ENCODE measurements at places on chromosomes 4 and X.

DNA sequence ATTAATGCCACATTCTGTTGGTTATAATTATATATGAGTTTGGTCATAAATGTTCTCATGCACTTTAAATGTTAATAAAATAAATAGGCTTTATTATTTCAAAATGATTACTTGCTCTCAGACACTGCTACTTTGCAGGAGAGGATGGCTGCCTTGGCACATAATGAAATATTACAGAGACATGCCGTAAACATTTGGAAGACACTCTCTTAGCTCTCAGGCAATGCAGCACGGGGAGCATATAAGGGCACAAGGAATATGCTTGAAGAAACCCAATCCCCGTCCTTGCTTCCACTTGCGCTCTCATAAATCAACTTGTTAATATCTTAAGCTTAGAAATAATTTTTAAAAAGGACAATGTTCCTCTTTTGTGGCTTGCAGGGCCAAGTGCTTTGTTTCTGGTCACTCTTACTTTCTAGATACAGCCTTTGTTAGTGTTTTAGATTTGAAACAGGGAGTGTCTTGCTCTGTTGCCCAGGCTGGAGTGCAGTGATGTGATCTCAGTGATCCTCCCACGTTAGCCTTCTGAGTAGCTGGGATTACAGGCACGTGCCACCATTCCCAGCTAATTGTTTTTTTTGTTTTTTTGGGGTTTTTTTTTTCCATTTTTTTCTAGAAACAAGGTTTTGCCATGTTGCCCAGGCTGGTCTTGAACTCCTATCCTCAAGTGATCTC, 445.0 kb downstream of the SPRY1 start:
- no peak for DNase-seq

DNA sequence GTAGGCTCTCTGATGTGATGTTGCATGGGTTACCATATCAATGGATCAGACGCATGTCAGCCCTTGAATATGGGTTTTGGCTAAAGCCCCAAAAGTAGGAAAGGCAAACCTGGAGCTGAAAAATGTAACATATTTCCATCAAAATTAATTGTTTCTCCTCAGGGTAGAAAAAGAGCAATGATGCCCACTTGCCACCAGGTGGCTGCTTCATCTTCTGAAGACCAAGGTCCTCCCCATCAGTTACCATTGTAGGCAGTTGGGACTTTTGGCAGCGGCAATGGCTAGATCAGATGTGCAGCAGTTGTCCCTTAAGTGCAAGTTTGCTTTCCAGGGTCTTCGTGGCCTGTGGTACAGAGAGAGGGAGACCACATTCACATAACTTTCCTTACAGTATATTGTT, 118.2 kb downstream of the NAF1 start:
- peak; percentile 19 for DNase-seq

DNA sequence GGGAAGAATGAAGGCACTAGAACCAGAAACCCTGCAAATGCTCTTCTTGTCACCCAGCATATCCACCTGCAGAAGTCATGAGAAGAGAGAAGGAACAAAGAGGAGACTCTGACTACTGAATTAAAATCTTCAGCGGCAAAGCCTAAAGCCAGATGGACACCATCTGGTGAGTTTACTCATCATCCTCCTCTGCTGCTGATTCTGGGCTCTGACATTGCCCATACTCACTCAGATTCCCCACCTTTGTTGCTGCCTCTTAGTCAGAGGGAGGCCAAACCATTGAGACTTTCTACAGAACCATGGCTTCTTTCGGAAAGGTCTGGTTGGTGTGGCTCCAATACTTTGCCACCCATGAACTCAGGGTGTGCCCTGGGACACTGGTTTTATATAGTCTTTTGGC, 181.7 kb downstream of the AR start:
- DNase-seq = no peak

DNA sequence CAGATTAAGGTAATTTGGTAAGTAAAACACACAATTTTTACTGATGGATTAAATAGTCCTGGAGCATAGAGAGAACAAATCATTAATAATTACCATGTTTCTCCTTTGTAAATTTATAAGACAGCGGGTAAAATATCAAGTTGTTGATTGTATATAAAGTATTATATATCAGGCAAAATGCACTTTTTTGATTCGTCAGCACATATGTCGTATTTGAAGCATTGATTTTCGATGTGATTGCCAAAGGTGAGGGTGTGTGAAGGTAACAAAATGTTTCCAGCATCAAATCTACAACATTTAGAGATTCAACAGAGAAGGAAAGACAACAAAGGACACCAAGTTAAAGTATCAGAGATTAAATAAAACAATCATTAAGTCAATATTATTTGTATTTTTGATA, 1437.8 kb upstream of the ADGRL3 start:
- DNase-seq = no peak

DNA sequence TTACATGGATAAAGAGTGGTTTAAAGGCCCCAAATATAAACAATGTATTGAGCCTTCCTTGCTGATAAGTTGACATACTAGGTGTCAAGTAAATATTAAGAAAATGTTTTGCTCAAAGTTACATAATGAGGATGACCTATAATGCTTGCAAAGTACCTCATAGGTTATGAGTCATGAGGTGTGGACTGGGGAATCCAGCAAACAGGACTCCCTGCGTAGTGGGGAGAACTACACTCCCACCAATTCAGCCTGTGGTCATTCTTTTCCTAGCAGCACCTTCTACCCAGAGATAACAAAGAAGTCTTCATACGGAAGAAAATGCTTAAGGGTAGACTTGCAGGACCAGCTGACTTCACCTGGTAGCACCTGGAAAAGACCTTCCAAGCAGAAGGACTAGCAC, 418.9 kb upstream of the CPEB2 start:
- no peak for DNase-seq

DNA sequence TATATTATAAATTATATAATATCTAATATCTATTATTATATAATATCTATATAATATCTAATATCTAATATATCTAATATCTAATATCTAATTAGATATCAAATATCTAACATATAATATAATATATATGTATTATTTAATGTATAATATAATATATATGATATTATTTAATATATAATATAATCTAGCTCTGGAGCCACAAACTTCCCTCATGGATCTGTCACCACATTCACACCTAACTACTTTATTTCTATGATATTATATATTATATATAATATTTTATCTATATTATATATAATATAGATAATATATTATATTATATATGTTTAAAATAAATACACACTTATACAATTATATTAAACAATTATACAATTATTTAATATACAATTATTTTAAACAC, 667.5 kb downstream of the KCTD8 start:
- DNase-seq = no peak

- DNase-seq = peak; percentile 23
These were observed 2.4 kb upstream of the RAB40AL start for GRCh38 chrX:102934624-102935023.

- peak; percentile 44 for DNase-seq
These were observed 130.3 kb downstream of the DIPK2B start for GRCh38 chrX:45070116-45071007.

GRCh38 chr4:113756005-113756410, 5.5 kb downstream of the CAMK2D start:
- DNase-seq = peak; percentile 85

- no peak for DNase-seq
These were observed 27.3 kb upstream of the CHRNA9 start for GRCh38 chr4:40307627-40308497.

- no peak for DNase-seq
These were observed 7.3 kb downstream of the SPARCL1 start for GRCh38 chr4:87521757-87522374.

- DNase-seq = no peak
These were observed 1425.8 kb downstream of the PCDH7 start for GRCh38 chr4:32145987-32146386.

DNA sequence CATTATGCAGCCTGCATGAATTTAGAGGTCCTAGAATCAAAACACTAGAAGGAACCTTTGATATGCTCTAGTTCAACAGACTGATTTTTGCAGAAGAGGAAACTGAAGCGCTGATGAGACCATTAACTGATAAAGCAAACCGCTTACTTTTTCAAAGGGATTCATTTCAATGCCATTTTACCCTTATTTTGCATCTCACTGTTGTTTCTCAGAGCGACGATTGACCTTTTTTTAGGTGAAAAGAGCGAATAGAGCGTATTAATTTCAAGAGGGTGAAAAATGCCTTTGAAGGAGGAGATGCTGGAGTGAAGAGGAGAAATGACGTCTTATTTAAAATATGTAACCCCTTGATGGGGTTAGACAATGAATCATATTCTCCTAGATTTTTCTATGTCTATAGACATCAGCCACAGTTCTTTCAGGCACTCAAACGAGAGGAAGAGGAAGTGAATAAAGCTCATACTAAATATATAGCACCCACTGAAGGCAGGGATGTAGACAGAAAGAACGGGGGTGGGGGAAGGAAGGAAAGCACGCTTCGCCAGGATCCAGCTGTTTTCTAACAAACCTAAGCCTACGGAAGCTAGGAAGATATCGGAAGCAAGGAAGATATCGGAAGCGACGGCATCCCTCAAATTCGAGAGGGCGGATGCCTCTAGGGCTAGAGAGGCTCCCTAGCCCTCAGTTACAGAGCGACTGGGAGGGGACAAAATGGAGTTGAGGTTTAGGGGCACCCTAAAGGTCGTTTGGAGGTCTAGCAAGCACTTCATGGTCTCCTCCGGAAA, 848 bp downstream of the ACSL4 start:
- DNase-seq = peak; percentile 77

GRCh38 chrX:56343219-56343618, 111.1 kb downstream of the KLF8 start:
- no peak for DNase-seq

GRCh38 chr4:12633053-12633651, 851.0 kb downstream of the RAB28 start:
- peak; percentile 35 for DNase-seq

- no peak for DNase-seq
These were observed 98.7 kb upstream of the CCSER1 start for GRCh38 chr4:90028460-90028859.

GRCh38 chr4:112038861-112039260, 106.4 kb upstream of the FAM241A start:
- peak; percentile 22 for DNase-seq

DNA sequence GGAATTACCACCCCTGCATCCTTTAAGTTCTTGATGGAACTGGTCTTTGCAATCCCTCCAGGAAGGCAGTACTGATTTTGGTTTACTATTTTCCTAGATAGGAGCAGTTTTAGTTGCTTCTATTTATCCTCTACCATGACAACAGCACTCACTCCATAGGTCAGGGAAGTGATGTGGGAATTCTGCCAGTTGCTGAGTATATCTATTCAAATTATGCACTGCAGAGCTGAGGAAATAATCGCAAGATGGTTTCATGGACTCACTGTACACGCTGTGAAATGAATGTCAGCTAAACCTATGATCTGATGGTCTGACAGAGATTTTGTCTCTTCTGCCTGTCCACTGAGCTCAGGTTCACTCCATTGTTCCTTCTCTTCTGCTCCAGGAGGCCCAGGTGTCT, 135.8 kb downstream of the FAAH2 start:
- DNase-seq = no peak

GRCh38 chr4:129974730-129975129, 878.8 kb downstream of the C4orf33 start:
- no peak for DNase-seq

DNA sequence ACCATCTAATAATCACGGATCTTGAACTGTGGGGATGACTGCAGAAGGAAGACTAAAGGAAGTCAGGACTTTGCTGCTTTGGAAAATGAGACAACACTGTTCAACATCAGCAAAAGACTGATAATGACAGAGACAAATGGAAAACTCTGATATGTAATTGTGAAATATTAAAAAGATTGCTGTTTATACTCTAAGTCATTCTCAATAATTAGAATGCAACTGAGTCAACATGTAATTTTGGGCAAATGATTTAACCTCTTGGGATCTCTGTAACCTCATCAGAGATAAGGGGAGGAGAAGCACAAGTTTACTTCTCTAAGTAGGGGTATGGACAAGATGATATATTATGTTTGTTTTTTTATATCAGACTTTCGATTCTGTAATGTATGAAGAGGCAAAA, 121.9 kb downstream of the GASK1B start:
- no peak for DNase-seq

DNA sequence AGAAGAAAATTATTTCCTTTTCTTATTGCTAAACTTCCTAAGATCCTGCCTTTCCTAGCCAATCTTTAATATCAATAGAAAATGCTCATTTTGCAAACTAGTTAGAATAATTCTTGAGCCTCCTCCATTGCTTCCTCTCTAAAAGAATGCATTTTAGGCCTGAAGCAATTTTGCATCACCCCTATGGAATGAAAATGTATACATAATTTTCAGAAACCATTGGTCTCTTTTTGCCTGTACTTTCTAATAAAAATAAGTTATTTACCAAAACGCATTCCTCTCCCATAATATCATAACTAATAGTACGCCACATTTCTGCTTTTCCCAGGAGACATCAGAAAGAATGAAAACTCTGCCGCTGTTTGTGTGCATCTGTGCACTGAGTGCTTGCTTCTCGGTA, 1.7 kb downstream of the MUC7 start:
- peak; percentile 15 for DNase-seq

DNA sequence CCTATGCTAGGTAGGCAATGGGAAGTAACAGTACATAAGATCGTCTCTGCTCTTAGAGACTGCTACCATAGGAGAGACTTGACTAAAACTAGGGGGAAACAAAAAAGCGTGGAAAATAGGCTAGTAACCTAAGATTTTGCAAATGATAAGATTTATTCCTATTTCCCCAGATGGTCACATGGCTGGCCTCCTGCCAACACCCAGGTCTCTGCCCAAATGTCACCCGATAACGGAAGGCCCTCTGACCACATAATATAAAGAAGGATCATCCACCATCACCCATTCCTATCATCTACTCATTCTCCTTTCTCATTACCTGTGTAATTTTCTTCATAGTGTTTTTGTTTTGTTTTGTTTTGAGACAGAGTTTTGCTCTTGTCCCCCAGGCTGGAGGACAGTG, 4.7 kb downstream of the LAMP2 start:
- no peak for DNase-seq

- DNase-seq = peak; percentile 78
These were observed 132.9 kb downstream of the CHIC2 start for GRCh38 chr4:53931461-53931961.

DNA sequence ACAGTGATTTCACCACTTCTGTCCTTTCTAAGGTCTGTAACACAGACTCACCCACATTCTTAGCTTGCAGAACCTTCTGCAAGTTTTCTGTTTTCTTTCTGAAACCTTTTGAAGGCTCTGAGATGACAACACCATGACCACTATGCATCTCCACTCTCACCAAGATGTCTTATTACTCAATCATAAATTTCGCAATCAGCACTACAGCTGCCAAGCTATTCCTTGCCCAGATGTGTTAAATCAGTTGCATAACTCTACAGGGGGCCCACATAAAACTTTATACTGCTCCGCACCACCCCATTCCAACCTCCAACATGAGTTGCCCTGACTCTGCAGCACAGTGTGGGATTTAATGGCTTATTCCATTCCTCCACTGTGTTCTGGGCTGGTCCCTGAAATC, 229.9 kb downstream of the COL25A1 start:
- peak; percentile 94 for DNase-seq

- peak; percentile 57 for DNase-seq
These were observed 24.4 kb downstream of the RTL5 start for GRCh38 chrX:72107320-72107719.

DNA sequence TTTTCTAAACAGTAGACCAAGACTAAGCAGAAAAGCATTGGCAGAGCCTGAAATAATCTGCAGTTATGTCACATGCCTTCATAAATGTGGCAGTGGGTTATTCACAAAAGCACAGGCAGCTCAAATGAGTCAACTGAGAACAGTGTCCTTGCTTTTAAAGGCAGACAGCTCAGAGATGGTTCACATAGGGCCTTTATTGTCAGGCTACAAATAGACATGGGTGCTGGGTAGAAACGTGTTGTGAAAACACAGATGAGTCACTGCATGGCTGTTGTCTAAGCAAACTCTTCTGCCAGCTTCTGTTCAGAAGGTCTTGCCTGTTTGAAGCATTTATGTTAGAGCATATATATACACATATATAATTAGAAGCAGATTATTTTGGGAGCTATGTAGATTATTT, 118.0 kb downstream of the SLC4A4 start:
- DNase-seq = peak; percentile 81

Measured in fibroblast of skin of scalp (primary cell).